ENCODE measurements at places on chromosomes 7 and 10. TPM values are rescaled to one million over a fixed set of nuclear protein-coding genes. Genes with fewer than 3 reads are reported as not detected.

Gene EBLN1
- total RNA-seq = not detected

Gene HECW1
- total RNA-seq = 0.32 TPM

Gene UNCX
- total RNA-seq = not detected

Gene AGBL3
- total RNA-seq = 0.52 TPM

Gene SP8
- not detected for total RNA-seq
